ENCODE measurements at places on chromosomes 4 and X. TPM values are rescaled to one million over a fixed set of nuclear protein-coding genes. Genes with fewer than 3 reads are reported as not detected.

DNA sequence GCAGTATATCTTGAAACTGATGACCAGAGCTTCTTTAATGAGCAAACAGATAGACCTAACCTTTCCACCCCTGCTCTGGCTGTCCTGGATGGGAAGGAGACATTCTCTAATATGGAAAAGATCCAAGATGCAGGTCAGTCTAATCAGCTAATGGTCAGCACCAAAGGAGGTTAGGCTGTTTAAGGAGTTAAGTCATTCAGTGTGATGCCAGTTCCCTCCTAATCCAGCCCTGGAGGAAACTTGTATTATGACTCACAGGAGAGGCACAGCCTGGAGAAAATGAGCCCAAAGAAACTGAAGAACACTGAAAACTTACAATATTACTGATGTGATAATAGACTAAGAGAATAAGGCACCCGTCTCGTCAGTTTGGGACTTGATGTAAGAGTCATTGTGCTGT lies 323.0 kb downstream of the HNRNPD start:
- DNase-seq = no peak

DNA sequence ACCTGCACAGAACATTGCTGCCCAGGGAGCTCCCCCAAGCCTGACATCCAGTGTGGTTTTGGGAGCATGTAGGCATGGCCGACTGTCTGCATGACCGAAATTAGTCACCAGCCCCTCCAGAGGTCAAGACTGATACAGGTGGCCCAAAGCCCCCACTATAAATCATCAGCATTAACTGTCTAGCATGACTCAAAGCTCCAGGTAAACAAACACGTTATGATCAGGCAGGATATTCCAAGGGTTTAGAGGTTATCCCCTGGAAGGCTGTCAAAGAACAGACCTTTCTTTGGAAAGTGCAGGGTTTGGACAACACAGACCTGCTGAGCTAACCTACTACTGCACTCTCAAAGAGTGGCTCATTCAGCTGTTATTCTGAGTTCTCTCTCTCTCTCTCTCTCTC lies 2.1 kb upstream of the FAM9A start:
- DNase-seq = no peak

GRCh38 chr4:108454227-108454626 lies 166.1 kb upstream of the RPL34 start:
- DNase-seq = no peak

The WDR17 gene
- 30.3 TPM for polyA plus RNA-seq

DNA sequence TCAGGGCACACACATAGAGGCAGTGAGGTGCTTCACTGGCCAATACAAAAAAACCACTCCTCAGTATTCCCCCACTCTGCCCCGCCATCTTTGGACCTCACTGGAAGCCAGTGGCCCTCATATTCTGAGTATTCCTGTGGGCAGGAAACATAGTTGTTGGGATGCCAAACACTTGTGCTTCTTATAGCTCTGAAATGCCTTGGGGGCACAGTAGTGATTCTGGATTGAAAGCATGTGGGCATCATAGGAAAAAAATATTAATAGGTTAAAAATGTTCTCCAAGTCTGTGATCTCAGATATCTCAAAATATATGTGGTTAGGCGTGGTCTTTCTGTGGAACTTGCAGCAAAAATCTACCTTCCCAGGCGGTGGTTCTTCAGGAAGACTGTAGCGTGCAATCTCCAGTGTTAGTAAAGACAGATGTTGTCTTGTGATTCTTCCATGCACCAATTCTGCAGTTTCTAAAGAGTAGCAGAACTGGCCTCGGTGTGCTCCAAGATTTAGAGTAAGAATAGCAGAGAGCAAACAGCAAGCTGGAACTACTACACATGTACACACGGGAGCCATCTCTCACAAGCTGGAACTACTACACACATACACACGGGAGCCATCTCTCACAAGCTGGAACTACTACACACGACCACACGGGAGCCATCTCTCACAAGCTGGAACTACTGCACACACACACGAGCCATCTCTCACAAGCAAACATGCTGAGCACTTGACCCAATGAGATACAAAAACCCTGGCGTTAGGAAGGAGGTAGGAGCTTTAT lies 8.0 kb upstream of the TENM3 start:
- no peak for DNase-seq

GRCh38 chrX:112056476-112056875 lies 26.1 kb downstream of the TRPC5 start:
- DNase-seq = no peak

DNA sequence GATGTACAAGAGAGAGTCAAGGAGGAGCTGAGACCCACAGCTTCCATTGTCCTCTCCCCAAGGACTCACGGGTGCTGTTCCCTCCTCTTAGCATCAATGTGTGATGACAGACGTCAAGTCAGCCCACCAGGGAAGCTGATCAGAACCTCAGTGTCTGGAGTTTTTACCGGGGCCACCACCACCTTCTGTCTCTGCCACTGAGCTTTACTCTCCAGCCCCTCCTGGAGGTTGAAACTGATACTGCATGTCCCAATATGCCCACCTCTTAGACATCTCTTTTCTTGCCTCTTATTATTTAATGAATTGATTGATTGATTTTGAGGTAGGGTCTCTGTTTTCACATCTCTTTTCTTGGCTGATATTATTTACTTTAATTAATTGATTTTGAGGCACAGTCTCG lies 10.3 kb upstream of the AKAP17A start:
- DNase-seq = no peak

DNA sequence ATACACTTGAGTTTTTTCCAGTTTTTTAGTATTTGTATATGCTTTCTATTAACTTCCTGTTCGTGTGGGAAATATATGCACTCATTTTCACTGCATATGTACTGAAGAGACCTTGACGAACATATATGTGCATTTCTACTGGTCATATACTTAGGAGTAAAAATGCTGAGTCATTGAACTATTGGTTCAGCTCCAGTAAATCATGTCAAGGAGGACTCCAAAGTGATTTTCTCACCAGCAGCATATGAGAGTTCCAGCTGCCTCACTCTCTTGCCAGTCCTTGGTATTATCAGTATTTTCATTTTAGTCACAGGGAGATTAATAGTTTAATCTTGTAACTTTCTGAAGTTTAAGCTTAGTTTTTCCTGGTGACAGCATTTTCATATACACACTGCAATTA lies 2750.2 kb downstream of the ARAP2 start:
- DNase-seq = no peak

GRCh38 chrX:39331082-39331704 lies 529.9 kb downstream of the MID1IP1 start:
- no peak for DNase-seq

GRCh38 chr4:14608630-14609029 lies 393.7 kb upstream of the CPEB2 start:
- DNase-seq = no peak

- DNase-seq = no peak
These were observed 50.9 kb upstream of the FHDC1 start for GRCh38 chr4:152885185-152885584.

GRCh38 chr4:188432328-188432727 lies 293.1 kb downstream of the TRIML1 start:
- DNase-seq = no peak

The GLRB gene
- polyA plus RNA-seq = 48.4 TPM

DNA sequence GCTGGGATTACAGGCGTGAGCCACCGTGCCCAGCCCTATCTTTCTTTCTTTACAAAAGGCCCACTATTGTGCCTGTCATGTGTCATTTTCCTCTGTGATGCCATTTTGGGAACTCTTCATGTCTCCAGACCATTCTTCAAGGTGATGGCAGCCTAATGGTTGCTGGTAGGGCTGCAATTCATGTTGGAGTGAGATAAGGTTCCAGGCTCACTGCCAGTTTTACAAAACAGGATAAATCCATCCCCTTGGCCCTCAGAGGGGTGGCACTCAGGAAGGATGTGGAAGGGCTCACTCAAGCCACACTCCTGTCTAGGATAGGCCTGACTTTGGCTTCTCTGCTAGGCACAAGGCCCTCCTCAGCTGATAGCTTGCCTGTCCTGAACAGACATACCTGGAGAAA lies 3.8 kb downstream of the TCEAL9 start:
- no peak for DNase-seq

The ZNF711 gene
- polyA plus RNA-seq = 70.5 TPM

GRCh38 chr4:4384837-4385236 lies 2.1 kb upstream of the NSG1 start:
- DNase-seq = no peak

- DNase-seq = no peak
These were observed 1.4 kb downstream of the ADGRL3 start for GRCh38 chr4:61201561-61201960.

- peak; percentile 58 for DNase-seq
These were observed 7.9 kb upstream of the CBR4 start for GRCh38 chr4:169017971-169018370.

GRCh38 chr4:83010522-83011318 lies at the start of gene LIN54:
Gene LIN54, minus strand, starts transcription at chr4:83010823. Its CDS starts 25,979 bp downstream, at chr4:82984844.
- peak; percentile 36 for DNase-seq

The PABPC1L2A gene
- polyA plus RNA-seq = 12.1 TPM

DNA sequence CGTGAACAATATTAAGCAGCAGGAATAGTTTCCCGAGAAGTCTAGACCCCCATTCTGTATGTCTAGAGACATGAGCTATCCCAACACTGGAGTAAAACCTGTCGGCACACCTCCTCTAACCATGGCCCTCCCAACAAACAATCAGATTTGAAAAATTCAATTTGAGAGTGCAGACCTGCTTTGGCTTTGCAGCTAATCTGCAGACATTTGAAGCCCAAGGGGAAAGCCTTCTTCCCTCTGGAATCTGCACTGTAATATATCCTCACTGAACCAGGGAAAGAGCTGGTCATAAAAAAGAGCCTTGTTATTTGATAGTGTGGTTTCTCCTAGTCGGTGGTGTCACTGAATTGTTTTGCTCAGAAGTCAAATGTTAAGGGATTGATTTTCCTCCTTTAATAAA lies 44.6 kb upstream of the KLHL34 start:
- no peak for DNase-seq

DNA sequence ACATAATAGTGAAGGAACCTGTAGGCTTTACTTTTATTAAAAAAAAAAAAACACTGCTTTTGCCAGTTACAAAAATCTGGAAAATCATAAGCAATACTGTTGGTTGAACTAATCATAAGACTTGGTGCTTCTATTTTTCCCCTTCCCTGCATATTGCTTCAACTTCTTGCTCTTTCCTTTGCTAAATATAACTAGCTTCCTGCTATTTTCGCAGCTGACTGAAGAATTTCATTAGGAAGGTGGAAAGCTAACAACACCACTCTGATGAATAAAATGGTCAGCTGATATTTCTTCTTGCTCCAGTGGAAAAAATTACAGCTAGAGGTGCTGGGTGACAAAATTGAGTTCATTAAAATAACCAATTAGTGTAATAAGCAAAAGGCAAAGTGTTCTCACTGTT lies 39.3 kb downstream of the MEPE start:
- DNase-seq = no peak

The CCDC160 gene
- 12.1 TPM for polyA plus RNA-seq

The GPR143 gene
- polyA plus RNA-seq = 5.9 TPM

DNA sequence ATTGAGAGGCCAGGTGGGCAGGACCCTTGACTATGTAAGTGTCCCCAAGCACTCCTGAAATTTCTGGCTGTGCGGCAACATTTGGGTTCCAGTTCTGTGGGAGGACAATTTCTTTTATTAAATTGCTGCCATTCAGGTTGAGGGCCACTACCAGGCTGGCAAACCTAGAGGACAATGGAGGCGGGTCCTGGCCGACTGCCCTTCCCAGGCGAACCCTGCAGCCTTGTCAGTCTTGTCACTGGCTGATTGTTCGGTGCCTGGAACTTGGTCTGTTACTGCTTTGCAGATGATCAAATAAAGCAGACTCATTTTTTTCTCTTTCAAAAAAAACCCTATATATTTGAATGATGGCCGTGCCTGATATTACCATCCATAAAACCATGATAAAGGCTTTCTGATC lies 6.6 kb upstream of the TMEM128 start:
- no peak for DNase-seq

GRCh38 chrX:20767346-20767745 lies 500.6 kb upstream of the RPS6KA3 start:
- DNase-seq = peak; percentile 1

The CTAG1A gene
- not detected for polyA plus RNA-seq

GRCh38 chr4:118954246-118954645 lies 65.6 kb downstream of the SYNPO2 start:
- DNase-seq = no peak

DNA sequence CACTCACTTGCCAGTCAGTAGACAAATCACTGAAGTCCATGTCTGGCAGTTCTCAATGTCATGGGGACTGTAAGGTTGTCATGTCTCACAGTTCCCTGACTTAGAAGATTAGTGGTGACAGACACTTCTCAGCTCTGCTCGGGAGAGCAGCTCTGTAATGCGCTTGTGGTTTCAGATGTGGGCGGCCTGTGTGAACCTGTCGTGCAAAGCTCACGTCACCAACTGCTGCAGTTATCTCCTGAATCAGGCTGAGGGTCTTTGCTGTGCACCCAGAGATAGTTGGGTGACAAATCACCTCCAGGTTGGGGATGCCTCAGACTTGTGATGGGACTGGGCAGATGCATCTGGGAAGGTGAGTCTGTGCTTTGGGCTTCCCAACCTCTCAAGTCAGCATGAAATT lies at the start of gene IL9R:
Gene IL9R (plus strand): TSS at position 261 of the 400 bp plus-strand sequence. CDS start 64 bp downstream, at position 325.
- DNase-seq = no peak

GRCh38 chr4:3464911-3465697 lies 2.0 kb downstream of the DOK7 start:
- DNase-seq = no peak

GRCh38 chrX:149950681-149951080 lies 12.4 kb upstream of the EOLA2 start:
- no peak for DNase-seq

DNA sequence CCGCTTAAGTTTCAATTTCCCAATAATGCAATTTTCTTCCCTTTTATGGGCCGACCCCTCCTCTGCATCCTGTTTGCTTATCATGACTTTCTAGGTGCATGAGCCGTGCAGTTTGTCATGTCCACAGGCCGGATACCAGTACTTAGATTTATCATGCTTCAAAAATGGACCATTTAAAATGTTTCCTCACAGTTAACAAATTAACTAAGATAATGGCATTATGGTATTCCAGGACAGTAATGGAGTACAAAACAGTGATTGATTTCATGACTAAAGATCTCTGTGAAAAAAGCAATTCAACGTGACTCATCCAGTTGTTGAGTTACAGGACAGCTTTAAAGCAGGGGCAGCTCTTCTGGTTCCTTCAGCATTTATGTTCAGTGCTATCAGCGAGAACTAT lies 23.0 kb downstream of the SNX25 start:
- DNase-seq = no peak

GRCh38 chr4:20042769-20043168 lies 208.9 kb upstream of the SLIT2 start:
- DNase-seq = no peak

GRCh38 chr4:184265546-184266351 lies 48.1 kb upstream of the ENPP6 start:
- DNase-seq = no peak

- DNase-seq = peak; percentile 71
These were observed 74.7 kb downstream of the PAQR3 start for GRCh38 chr4:78864405-78865024.

The NEUROG2 gene
- 1.3 TPM for polyA plus RNA-seq

The ARMCX1 gene
- 57.8 TPM for polyA plus RNA-seq

- DNase-seq = peak; percentile 15
These were observed 885.8 kb downstream of the SH3BGRL start for GRCh38 chrX:82087699-82088098.

- DNase-seq = peak; percentile 27
These were observed 44.2 kb downstream of the CLDN34 start for GRCh38 chrX:10011261-10011931.

GRCh38 chr4:166172619-166173018 lies 299.6 kb downstream of the TLL1 start:
- DNase-seq = no peak

GRCh38 chr4:106493086-106493485 lies 124.5 kb upstream of the GIMD1 start:
- DNase-seq = no peak

Data from spinal cord (tissue), 10 donors.